ENCODE measurements at places on chromosomes 2 and 18.

GRCh38 chr2:230018153-230018552 is 50.6 kb downstream of the SLC16A14 start:
- DNase-seq = no peak

DNA sequence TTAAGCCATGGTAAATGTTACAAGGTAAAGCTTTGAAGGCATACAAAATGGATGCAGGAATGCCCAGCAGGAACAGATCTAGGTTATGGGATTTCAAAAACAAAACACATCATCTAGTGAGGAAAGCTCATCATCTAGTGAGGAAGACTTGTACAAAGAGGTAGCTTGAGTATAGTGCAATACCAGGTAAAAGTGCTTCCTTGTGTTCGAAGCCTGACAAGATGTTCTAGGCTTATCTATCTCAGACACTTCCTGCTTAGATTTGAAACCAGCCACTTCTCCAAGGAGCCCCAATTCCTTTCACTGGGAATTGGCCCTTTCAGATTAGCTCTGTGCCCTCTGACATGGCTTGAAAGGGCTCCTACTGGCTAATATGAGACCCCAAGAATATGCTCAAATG is 45.6 kb downstream of the RNU4ATAC start:
- DNase-seq = no peak

GRCh38 chr2:107719836-107720235 is 106.9 kb upstream of the RGPD4 start:
- no peak for DNase-seq

- DNase-seq = no peak
Measured at GRCh38 chr2:237097326-237097910, 11.7 kb downstream of the COPS8 start.

DNA sequence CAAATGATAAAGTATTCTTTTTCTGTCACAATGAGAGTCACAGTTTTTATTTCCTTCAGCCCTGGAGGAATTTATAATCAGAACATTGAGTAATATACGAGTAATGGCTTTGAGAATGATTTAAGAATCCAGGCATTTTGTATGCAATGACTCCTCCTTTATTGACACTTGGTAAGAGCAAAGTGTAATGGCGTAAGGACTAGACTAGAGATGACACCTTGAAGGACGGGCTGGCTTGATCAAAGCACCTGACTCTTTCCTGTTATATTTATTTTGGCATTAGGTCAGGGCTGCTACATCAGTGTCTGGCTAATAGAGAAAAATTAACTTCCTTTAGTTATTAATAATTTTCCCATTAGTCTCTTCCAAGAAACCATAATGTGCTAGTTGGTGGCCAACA is 482.4 kb upstream of the GCFC2 start:
- DNase-seq = no peak

GRCh38 chr2:58609326-58609725 is 368.2 kb upstream of the FANCL start:
- no peak for DNase-seq

DNA sequence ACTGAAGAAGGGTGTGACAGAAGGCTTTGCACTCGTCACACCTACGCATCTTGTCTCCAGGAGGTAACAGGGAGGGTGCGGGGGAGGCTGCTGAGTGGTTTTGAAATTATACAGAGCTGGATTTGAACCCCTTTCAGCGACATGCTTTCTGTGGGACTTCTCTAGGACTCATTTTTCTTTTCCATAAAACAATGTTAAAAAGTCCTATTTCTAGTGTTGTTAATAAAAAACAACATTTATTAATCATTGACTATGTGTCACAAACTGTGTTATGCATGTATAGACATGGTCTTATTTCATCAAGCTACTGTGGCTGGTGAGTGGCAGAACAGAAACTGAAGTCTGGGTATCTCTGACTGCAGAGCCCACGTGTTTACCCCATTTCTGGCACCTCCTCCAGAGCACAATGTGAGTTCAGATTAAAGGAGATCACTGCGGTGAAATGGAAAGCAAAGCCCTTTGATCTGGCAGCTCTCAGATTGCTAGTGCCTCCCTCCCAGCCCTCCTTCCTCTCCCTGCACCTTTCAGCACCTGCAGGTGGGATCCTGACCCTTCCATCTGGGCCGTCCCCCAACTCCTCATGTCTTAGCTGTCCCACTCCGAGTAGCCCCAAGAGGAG is 315.5 kb upstream of the MYT1L start:
- no peak for DNase-seq

DNA sequence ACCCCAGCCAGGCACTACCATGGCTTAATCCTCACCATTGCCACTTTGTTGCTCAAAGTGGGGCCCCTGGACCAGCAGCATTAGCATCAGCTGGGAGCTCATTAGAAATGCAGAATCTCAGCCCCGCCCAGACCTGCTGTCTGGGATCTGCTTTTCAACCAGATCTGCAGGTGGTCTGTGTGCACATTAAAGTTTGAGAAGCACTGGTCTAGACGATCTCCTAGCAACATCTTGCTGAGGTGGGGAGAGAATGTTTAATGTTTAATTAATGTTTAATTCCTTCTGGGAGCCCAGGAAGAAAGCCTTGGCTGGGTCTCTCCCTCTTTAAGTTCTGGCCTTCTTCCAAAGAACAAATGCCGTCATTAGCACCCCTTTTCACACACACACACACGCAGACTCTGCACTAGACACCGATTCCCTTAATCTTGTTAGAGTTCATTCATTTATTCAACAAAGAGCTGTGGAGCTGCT is 53.7 kb downstream of the EDAR start:
- peak; percentile 73 for DNase-seq

- no peak for DNase-seq
Measured at GRCh38 chr2:187478719-187479118, 30.7 kb upstream of the CALCRL start.

- DNase-seq = peak; percentile 13
Measured at GRCh38 chr2:137969418-137969765, 5.1 kb downstream of the HNMT start.

GRCh38 chr18:34709750-34710441 is at the start of gene DTNA:
Gene DTNA (plus strand): TSS chr18:34710298. CDS start chr18:34755977, 45,679 bp downstream.
- DNase-seq = peak; percentile 74

DNA sequence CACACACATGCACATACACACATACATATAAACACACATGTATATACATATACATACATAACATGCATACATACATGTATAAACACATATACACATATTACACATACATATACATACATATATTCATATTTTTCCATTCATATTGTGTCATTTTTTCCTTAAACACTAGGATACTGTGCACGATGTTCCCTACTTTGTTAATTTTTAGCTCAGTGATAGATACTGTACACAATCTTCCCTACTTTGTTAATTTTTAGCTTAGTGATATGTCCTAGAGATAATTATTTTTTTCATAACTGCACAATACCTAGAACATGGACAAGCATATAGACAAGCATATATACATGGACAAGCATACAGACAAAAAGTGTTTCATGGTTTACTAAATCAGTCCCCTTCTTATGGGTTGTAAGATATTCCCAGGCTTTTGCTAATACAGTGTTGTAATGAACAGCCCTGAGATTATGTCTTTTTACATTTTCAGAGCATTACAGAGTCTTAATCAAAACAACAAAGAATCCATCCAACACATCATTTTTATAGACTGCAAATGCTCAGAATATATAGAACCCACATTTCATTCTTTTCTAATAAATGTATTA is 75.6 kb downstream of the PID1 start:
- DNase-seq = no peak

DNA sequence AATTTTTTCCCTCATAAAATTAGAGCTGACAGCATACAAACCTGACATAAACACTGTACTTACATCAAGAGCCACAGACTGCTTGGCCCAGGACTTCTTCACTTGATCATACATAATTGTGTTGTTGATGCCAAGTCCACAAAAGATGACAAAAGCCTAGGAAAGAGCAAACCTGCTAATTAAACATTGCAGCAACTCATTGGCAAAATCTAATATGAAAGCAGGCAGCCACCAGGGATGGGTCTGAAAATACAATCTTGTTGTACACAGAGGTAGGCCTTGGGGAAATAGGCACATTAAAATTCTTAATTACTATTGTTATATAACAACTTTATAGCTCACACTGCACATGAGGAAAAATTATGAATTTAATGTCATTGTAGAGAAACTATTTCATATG is 255.8 kb downstream of the PDE11A start:
- no peak for DNase-seq

DNA sequence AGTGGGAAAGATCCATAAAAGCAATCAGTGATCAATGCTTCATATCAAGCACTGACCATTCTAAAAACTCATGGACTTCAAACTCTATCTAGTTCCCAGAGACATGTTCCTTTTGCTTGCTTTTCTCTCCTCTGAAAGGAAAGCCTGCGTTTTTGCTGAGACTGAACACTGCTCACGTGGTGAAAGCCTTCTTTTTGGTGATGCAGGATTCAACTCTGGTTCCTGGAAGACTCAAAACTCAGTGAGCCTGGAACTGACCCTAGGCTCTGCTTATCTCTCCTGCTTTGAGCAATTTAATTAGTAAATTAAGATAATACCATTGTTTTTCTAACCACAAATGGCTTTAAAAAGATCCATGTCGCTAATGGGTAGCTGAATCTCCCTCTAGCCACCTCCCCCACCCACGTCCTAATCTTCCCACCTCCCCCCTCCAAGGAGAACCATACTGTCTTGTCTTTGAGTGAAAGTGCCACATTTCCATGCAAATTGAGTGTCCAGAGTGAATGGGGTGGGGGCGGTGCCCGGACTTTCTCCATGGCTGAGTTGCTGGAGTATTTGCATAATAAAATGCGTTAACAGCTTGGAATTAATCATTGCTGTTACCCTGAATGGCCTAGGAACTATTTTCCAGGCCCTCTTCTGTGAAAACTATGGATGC is 130.5 kb downstream of the BCL11A start:
- DNase-seq = no peak

GRCh38 chr2:109261906-109262631 is 133.1 kb downstream of the SH3RF3 start:
- no peak for DNase-seq
